Activated CD4-positive, alpha-beta T cell treated with anti-CD3 and anti-CD28 coated beads, Interleukin-2, amount 10 ng/mL, durations not matched to agents 7 days and 5 days (primary cell): ENCODE measurements at places on chromosomes 16 and 17. TPM values are rescaled to one million over a fixed set of nuclear protein-coding genes. Genes with fewer than 3 reads are reported as not detected.

Gene ZNF423
- total RNA-seq: not detected

Gene HOXB1
- total RNA-seq: not detected

Gene GRAPL
- 25.3 TPM for total RNA-seq

Gene NOB1
- total RNA-seq: 60.5 TPM

Gene MAP2K6
- total RNA-seq: 11.0 TPM

Gene YBX2
- total RNA-seq: 0.83 TPM

Gene HES7
- 0.15 TPM for total RNA-seq

Gene FAHD1
- total RNA-seq: 12.9 TPM

Gene TEX14
- 0.50 TPM for total RNA-seq

Gene KRTAP4-3
- total RNA-seq: not detected

Gene RAB40B
- 2.2 TPM for total RNA-seq

Gene PPP4C
- total RNA-seq: 129 TPM

Gene SMIM5
- total RNA-seq: 0.12 TPM

Gene EFCAB5
- 1.6 TPM for total RNA-seq

Gene ACSF3
- 62.0 TPM for total RNA-seq

Gene ESRP2
- total RNA-seq: 0.08 TPM

Gene FOXC2
- not detected for total RNA-seq

Gene ZP2
- total RNA-seq: not detected

Gene PIGL
- 25.2 TPM for total RNA-seq

Gene ACAP1
- 727 TPM for total RNA-seq

Gene CHST4
- total RNA-seq: not detected

Gene EFNB3
- not detected for total RNA-seq

Gene SOCS7
- total RNA-seq: 12.4 TPM

Gene SMPD3
- total RNA-seq: 4.1 TPM

Gene METRNL
- 2.1 TPM for total RNA-seq

Gene TBX2
- total RNA-seq: not detected

Gene SEPTIN1
- total RNA-seq: 383 TPM

Gene BRIP1
- total RNA-seq: 28.7 TPM

Gene CD300A
- total RNA-seq: 6.8 TPM

Gene ZNF385C
- not detected for total RNA-seq

Gene CACNA1G
- not detected for total RNA-seq

Gene UNC45B
- total RNA-seq: 0.10 TPM

Gene CBX2
- 5.5 TPM for total RNA-seq

Gene DYNLRB2
- total RNA-seq: 0.62 TPM

Gene TEX19
- total RNA-seq: 0.10 TPM

Gene HSPB9
- not detected for total RNA-seq

Gene AOC2
- 1.5 TPM for total RNA-seq

Gene KRT12
- not detected for total RNA-seq

Gene TMC6
- total RNA-seq: 414 TPM

Gene ODAD4
- total RNA-seq: 0.42 TPM

Gene CETP
- total RNA-seq: not detected

Gene USH1G
- total RNA-seq: not detected

Gene POLG2
- 37.5 TPM for total RNA-seq

Gene LGALS9
- total RNA-seq: 233 TPM

Gene NTN3
- total RNA-seq: not detected

Gene EVPLL
- not detected for total RNA-seq

Gene TP53TG3B
- not detected for total RNA-seq

Gene NEUROD2
- total RNA-seq: not detected

Gene KRTAP1-1
- total RNA-seq: not detected

Gene TBC1D3I
- total RNA-seq: 0.96 TPM

Gene CCL15
- not detected for total RNA-seq

Gene TMEM98
- 0.17 TPM for total RNA-seq

Gene HIGD1B
- total RNA-seq: not detected
